ENCODE measurements at places on chromosomes 6 and 20.

DNA sequence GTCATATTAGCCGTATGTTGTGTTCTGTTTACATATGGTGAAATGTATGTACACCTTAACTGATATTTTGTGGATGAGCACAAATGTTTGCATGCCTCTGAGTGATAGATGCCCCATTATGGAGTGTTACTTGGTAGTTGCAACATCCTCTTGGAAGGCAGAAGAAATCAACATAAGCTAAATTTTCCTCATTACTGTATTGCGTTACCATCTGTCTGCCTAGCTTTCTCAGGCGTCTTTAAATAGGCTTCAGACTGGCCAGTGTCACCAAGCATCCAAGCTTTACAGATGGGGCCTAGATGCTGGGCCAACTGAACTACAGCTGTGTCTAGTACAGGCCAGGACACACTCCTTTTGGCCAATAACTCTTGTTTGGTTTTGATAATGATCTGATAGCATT lies 250.6 kb downstream of the SAMD5 start:
- DNase-seq = no peak

DNA sequence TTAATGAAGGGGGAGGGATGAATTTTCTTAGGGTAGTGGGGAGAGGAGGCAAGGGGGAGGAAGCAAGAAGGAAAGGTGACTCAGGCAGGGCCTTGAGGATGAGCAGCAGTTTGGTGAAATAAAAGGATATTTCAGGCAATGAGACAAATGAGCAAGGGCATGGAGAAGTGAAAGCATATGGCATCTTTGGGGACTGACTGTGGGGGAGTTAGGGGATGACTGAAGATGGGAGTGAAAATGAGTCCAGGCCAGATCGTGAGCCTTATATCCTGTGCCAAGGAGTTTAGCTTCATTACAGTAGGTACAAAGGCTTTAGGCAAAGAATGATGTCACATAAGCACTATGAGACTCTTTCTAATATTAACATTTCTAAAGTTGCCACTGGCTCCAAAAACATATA lies 51.9 kb downstream of the ILRUN start:
- DNase-seq = no peak

DNA sequence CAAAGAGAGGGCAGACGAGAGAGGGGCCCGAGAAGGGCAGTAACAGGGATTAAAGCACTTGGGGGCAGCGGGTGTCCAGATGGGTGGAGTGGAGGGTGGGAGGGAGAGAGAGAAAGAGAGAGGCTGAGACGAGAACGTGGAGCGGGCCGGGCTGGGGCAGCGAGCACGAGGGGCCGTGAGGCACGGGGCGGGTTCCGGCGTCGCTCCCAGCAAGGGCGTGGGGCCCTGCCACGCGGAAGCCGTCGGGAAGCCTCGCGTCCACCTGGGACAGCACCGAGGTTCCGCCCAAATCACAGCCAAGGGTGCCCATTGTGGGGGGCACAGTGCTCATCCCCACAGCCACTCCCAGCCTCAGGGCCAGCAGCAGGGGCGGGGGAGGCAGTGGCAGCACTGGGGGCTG lies 49.8 kb downstream of the KCNQ2 start:
- DNase-seq = no peak

DNA sequence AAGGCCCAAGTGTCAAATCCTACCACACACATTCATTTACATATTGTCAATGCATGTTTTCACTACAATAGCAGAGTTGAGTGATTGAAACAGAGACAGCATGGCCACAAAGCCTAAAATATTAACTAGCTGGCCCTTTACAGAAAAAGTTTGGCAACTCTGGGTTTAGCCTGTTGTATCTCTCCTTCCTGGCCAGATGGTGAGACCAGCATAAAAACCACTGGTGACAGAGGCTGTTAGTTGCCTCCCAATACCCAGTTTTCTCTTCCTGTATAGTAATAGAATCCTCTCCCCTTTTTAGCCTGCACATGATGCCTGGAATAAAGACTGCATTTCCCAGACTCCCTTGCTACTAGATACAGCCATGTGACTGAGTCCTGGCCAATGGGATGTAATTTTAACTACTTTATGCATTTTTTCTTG lies 100.0 kb upstream of the TAB2 start:
- no peak for DNase-seq

DNA sequence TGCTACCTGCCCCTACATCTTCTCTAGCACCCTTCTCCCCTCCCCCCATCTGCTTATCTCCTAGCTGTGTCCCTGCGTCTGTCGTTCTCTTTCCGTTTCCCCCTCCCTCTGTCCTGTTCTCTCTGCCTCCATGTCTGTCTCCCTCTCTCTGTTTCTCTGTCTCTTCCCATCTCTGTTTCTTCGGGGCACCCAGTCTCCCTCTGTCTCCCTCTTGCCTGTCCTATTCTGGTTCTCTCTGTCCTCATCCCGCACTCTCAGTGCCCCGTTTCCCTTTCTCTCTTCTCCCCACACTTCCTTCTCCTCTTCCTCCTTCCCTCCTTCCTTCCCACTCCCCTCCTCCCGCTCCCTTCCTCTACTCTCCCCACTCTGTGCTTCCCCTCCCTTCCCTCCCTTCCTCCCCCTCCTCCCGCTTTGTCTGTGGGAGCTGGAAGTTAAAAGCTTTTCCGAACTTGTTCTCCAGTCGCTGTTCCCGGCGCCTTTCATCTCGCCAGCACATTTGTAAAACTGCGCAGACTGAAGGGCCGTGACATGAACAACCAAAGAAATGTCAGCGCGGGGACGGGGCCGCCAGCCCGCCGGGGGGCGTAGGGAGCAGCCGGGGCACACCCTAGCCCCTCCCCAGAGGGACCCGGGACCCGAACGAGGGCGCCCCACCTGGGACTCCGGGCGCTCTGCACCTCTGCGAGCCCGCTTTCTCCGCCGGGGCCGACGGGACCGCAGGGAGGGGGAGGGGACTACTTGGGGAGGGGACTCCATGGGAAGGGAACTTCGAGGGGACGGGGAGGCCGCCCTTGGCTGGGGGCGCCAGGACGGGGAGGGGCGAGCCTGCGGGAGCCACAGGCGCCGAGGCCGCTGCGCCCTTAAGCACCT lies 4.0 kb upstream of the CDH22 start:
- no peak for DNase-seq

DNA sequence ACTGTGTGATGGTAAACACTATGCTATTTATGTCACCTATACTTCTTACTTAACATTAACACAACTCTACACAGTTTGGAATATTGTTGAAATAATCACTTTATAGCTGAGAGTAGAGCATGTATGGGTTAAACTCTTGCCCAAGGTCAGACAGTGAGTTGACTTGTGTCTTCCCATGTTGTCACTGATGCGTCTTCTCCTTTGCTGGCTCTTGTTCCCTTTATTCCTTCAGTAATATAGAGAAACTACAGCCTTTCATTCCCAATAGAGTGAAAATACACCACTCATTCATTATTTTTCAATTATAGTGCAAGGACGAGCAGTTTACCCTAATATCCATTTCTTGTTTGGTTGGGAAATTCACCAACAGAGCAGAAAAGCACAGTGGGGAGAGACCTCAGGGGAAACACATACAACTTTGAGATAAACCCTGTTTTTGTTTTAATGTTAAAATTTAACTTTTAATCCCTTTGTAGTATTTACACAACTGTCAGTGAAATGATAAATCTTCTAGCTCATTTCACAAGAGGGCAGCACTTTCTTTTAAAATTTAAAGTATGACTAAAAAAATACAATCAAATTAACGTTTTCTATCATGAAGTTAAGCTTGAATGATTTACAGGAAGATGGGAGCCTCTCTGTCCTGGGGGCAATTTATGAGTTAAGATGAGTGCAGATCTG lies 363.0 kb downstream of the UTRN start:
- DNase-seq = no peak

- no peak for DNase-seq
Measured at GRCh38 chr20:57768519-57768918, 58.7 kb upstream of the PMEPA1 start.

DNA sequence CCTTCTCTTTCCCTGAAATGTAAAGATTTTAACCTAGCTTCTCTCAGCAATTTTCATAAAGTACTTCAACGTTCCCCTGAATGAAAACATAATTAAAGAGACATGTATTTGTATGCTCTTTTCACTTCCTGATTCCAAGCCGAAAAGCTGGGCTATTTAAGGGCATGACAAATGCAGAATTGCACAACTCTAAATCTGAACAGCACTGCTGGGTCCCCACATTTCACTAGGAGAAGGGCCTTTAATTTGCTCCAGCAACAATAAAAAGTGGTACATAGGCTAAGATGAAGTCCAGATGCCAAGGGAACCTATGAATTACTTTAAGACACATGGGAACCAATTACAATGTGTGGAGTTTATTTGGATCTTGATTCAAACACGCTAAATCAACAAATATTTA lies 42.0 kb downstream of the IRAK1BP1 start:
- no peak for DNase-seq

DNA sequence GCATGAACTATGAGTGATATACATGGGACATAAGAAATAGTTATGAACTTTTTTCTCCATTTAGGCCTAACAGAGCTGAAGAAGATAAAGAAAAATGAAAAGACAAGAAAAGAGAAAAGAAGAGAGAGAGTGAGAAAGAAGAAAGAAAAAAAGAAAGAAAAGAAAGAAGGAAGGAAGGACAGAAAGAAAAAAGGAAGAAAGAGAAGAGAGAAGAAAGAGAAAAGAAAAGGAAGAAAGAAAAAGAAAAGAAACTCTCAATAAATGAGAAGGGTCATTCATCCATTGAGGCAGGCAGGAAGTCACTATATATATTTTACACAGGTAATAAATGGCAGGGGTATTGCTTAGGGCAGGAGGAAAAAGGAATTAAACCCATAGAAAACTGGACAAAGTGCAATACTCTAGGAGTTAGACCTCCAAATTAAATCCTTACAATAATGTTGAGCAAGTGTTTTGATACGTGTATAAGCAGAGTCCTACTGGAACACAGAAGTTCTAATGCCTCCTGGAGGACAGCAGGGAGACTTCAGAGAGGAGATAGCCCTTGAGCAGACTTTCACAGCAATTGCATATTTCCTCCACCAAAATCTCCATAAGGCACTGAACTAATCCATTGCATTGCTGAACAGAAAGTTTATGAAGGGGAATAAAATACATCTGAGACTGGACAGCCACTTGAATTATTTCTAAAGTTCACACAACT lies 86.4 kb upstream of the TENT5A start:
- no peak for DNase-seq

DNA sequence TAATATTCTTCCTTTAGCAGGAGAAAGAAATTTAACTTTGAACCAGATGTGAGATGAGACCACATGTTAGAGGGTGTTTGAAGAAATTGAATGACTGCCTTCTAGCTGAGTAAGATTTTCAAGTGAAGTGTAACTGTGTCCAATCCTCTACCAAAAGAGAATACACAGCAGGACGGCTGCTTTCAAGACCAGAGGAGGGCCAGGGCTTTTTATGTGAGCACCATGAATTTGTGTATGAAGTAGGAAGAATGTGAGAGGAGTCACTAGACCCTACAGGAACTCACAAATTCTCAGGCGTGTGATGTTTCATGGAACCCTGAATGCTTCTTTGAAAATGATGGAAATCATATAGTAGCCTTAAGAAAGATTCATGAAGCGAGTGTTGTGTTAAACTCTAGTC lies 56.8 kb upstream of the SPACA1 start:
- no peak for DNase-seq

DNA sequence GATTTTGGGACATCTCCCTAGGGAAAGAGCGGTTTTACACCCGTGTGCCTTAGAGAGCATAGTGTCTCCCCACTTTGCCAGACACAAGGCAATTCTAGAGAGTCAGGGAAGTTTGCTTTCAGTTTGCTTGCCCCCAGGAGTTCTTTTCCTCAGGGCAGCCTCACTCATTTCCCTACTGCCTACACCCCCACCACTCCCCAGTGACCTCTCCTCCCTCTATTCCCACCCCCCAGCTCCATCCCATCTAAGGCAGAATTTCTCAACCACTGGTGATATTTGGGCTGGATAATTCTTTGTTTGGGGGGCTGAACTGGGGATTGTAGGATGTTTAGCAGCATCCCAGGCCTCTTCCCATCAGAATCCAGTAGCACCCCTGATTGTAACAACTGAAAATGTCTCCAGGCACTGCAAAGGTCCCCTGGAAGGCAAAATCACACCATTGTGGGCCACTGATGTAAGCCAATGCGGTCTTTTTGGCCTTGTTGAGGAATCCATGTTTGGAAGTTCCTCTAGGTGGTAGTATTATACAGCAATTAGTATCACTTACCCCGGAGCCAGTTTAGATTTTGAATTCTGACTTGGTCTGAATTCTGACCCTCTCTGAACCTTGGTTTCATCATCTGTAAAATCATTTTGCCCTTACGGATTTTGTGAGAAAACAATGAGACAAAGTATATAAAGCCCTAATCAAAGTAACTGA lies 1.3 kb downstream of the EPPIN start:
- DNase-seq = no peak

GRCh38 chr6:150887978-150888563 lies 22.6 kb downstream of the MTHFD1L start:
- no peak for DNase-seq

DNA sequence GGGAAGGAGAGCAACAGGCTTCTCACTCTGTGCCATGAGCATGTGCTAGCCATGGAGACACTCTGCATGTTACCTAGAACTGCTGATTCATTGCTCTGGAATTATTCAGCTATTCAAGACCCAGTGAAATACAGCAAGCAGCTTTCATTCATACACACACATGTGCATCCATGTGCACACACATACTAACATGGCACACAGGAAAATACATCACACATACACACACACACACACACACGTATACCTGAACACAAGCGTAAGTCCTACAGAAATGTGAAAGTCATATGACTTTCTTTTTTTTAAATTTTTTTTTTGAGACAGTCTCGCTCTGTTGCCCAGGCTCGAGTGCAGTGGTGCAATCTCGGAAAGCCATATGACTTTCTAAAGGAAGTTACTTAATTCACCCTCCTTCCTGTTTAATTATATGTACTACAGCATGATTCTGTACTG lies 108.2 kb upstream of the NFATC2 start:
- no peak for DNase-seq

- DNase-seq = no peak
Measured at GRCh38 chr6:358432-358831, 33.1 kb upstream of the IRF4 start.

- DNase-seq = no peak
Measured at GRCh38 chr6:151609146-151609902, 115.5 kb downstream of the CCDC170 start.

GRCh38 chr6:36109092-36109491 lies 21.2 kb upstream of the MAPK13 start:
- no peak for DNase-seq

DNA sequence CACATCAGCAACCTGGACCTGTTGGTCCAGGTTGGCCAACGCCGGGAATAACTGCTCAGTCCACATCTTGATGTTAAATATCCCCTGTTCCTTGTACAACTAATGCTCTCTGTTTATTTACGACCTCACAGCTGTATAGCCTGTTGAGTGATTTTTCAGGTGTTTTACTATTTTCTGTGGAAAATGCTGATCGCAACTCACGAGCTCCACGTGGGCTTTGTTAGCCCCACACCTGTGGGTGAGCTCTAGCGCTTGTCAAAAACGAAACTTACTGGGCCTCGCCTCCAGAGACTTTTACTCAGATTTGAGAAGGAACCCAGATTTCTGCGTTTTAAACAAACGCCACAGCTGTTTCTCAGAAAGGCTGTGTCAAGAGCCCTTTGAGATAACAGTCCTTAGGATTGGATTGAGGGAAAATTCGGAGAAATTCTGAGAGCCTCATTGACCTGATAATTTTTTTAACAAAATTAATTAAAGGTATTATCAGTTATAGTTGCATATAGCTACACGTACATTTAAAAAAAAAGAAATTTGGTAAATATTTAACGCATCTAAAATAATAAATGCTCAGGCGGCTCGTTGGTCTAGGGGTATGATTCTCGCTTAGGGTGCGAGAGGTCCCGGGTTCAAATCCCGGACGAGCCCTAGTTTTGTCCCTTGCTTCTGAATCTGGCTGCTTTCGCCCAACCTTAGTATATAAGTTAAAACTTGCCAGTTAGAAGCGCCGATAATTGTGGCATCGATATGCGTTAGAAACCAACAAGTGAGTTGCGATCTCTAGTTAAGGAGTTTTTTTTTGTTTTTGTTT lies 16.7 kb downstream of the HMGN4 start:
- DNase-seq = peak; percentile 73

Data from stimulated activated CD4-positive, alpha-beta T cell treated with anti-CD3 and anti-CD28 coated beads, Interleukin-4, amount 100 ng/mL, for 24 hours (primary cell).